ENCODE measurements at places on chromosomes 1 and 21. TPM values are rescaled to one million over a fixed set of nuclear protein-coding genes. Genes with fewer than 3 reads are reported as not detected.

- no peak for DNase-seq
These were observed 267.9 kb downstream of the ZNF326 start for GRCh38 chr1:90262791-90263190.

GRCh38 chr1:61344696-61345095 is 262.3 kb downstream of the NFIA start:
- DNase-seq = no peak

DNA sequence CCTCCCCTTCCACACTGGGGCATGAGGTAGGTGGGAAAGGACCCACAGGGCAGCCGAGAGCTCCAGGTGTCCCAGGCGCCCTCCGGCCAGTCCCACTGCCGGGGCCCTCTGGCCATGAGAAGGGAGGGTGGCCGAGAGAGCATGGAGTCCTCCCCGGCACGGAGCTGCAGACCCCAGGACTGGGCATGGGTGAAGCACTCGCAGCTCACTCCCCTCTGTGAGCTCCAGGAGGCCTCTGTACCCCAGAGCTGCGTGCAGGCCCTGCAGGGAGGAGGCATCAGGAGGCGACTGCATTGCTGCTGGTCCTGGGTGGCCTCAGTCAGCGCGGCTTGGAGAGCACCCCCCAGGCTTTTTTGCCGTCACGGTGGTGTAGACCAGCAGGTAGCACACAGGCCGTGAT is 80.1 kb upstream of the TTC34 start:
- no peak for DNase-seq

GRCh38 chr21:37546949-37547614 is 180.5 kb downstream of the DYRK1A start:
- no peak for DNase-seq

- no peak for DNase-seq
These were observed 288.4 kb upstream of the RGS18 start for GRCh38 chr1:191869790-191870312.

- DNase-seq = no peak
These were observed 24.1 kb upstream of the MPZL1 start for GRCh38 chr1:167697667-167698141.

DNA sequence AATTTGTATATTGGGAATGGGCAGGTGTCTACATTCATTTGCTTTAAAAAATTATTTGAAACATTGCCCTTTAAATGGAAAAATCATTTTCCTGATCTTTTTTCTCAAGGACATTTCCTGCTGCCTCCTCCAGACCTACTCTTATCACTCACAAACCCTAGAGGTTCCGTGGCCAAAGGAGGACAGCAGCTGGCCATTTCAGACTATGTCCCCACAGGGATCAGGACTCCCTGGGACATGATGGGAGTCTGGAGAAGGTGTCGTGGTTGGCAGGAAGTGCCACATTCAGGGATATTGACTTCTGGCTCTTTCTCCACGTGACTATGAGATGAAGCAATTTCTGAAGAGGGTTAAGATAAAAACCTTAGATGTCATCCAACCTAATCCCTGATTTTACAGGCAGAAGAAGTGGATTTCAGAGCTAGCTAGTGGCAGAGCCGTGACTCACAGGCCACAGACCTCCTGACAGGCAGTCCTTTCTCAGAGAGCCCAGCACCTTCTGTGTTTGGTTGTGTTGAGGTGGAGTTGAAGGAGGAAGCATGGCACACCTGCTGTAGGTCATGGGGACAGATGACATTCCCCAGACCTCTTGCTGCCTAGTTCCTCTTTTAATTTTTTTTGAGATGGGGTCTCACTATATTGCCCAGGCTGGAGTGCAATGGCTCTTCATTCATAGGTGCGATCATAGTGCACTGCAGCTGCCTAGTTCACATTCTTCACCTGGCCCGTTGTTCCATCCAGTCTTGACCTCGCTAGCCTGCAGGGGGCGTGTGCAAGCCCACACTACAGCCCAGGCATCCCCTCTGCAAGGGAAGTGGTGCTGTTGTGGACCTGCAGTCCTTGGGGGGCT is 25.5 kb upstream of the IL10 start:
- DNase-seq = no peak

- DNase-seq = no peak
These were observed 642.2 kb downstream of the PTPRU start for GRCh38 chr1:29878501-29878900.

- DNase-seq = no peak
These were observed 2.7 kb downstream of the RHBG start for GRCh38 chr1:156371553-156372264.

DNA sequence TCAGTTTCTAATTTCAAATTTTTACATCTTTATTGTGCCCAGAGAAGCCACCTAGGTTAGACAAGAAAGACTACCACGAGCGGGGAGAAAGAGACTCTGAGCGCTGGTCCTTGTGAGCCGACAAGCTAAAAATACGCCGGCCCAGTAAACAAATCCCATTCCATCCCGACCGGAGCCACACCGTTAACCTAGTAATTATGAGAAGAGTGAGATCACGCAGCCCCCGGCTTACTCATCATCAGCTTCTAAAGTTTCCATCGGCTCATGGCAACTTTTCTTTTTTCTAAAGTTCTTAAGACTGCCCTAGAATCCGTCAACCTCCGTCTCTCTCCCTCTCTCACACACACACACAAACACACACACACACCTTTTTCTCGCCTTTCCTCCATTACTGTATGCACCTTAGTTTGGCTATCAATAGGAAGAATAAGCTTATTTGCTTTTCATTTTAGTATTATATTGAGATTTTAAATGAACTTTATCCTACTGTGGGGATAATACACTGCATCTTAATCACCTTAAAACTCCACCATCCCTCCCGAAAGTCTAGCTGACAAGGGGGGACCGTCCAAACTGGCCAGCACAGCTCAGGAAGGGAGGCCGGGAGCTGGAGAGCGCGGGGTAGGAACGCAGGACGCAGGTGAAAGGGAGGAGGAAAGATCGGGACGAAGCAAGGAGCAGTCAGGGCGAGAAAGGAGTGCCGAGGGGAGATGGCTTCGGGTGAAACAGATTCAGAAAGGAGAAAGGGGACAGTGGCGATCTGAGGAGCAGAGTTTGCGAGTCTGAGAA is 728 bp downstream of the OTUD7B start:
- peak; percentile 55 for DNase-seq

- no peak for DNase-seq
These were observed 135.9 kb downstream of the NPHP4 start for GRCh38 chr1:5856246-5856815.

- DNase-seq = no peak
These were observed 36.7 kb downstream of the CATSPERE start for GRCh38 chr1:244497805-244498204.

DNA sequence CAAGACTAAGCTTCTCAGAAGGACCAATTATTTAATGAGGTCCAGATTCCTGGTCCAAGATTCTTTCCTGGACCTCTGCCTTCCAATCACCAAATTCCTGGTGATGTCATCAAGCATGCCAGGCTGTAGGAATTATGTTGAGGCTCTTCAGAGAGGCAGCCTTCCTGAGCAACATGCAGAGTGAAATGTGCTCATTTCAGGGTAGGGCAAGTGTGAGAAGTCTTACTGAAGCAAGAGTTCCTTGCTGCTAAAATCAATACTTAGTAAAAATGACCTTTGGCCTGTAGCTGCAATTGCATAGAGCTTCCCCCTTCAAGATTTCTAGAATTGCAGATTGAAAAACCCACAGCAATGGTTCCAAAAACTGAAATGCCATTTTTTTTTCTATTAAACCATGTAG is 31.7 kb upstream of the BCAR3 start:
- no peak for DNase-seq

DNA sequence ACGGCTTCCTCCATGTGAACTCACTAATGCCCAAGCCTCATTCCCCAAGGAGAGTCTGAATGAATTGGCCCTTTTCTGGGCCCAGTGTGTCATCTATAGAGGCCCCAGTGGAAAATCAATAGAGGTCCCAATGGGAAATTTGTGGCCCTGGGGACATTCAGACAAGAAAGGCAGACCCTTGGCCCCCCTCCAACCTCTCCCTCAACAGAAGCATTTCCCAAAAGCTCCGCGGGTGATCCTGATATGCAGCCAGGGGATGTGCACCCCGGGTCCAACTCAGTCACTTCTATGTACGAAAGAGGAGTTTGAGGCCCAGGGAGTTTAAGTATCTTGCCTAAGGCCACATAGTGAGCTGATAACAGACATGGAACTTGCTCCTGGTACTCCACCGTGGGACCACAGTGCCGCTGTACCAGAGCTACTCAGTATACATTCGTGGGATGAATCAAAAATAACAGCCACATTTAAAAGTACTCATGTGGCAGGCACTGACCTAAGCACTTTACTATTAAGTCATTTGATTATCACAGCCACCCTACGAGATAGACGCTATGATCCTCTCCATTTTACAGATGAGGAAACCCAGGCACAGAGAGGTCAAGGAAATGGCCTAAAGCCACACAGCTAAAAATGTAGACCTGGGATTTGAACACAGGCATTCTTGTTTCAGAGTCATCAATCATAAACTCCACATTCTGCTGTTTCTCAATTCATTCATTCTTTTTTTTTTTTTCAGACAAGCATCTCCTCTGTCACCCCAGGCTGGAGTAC is 8.5 kb downstream of the EPHA2 start:
- no peak for DNase-seq

DNA sequence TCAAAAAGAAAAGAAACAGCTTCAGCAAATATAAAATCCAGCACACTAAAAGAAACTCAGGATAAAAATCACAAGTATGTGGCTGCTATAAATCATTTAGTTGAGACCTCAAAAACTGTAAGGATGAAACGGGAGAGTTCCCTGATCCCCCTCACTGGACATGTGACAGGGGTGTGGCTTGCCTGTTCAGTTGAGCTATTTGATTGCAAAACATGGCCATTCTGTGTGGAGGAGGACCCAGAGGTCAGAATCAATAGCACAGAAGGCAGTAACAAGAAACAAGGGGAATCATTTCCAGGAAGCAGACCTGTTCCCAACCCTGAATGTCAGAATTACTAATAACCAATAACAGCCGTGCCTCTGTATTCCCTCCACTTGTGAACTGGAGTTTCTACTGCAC is 27.9 kb downstream of the RBM11 start:
- no peak for DNase-seq

DNA sequence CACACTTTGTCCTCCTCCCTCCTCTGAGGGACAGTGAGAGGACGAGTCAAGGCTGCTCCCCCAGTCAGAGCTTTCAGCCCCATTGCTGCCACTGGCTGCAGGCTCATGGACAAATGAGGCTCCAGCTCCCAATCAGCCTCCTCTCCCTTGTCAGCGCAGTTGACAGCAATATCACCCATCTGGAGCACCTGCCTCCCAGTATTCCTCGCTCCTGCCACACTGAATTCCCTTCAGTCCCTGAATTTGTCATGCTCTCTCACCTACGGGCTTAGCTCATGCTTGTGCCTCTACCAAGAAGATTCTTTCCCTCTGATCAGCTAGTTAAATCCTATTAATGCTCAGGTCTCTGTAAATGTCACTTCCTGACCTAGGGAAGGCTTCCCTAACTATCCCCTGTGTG is 54.4 kb upstream of the SYT6 start:
- no peak for DNase-seq

GRCh38 chr1:226157761-226158316 is 28.7 kb downstream of the ACBD3 start:
- DNase-seq = no peak

Gene OR6N1
- total RNA-seq = not detected

Gene TRAF3IP3
- 109 TPM for total RNA-seq

Gene CYP4A11
- total RNA-seq = not detected

Gene BATF3
- total RNA-seq = 64.8 TPM

Gene ANKRD45
- total RNA-seq = not detected

Gene CATSPERE
- total RNA-seq = not detected

Gene HEATR1
- 120 TPM for total RNA-seq

Gene ERICH3
- total RNA-seq = not detected

Gene HRNR
- total RNA-seq = not detected

Gene TMEM81
- total RNA-seq = 2.3 TPM

Gene NBPF6
- not detected for total RNA-seq

Gene ARHGEF16
- 0.13 TPM for total RNA-seq
